ENCODE measurements at places on chromosomes 12 and 14.

DNA sequence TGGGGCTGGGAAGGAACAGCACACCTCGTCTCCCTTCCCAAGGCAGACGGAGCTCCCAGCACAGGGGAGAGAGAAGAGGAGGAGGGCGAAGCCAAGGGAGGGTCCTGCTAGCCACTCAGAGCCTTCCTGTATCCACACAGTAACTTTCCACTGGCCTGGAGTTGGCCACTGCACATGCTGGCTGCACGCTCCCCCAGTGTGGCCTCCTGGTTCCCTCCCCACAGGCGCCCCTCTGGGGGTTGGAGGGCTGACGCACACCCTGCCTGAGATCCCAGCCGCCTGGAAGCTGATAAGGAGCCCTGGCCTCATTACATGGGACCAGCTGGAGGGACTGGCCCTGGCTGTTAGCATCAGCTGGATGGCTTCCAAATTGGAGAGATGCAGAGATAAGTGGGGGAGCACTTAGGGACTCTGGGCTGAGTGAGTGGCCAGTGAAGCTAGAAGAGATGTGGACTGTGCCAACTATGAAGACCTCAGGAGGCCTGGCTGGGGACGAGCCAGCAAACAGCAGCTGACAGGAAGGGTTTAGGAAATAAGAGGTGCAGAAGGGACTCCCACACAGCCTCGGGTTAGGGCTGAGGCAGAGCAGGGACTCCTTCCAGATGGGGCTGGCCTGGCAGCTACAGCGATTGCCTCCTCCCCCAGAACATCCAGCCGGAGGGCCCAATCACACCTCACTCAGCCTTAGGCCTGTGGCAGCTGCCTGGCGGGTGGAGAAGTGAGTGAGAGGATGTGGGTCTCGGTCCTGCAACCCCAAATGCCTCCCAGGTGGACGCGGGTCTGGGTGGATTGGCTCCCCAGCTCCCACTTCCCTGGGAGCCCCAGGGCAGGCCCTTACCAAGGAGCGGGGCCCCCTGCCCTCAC, 26.3 kb upstream of the BCDIN3D start:
- no peak for DNase-seq

DNA sequence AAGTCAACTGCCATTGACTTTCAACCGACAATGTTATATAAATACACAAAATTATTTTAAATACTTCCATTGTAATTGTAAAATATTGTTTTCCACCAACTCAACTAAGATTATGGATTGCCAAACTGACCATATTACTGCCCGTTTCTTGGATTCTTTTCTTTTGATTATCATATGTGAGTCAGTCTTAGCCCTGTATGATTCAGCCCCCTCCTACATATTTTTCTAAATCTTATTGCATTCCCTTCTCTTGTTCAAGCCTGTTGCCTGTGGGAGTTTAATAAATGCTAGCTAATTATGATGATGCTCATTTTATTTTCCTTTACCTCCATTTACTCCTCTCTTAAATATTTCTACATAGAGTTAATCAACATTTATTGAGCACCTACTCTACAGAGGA, 6.8 kb downstream of the RASSF9 start:
- no peak for DNase-seq

GRCh38 chr12:39831587-39832315, 212.1 kb upstream of the ABCD2 start:
- no peak for DNase-seq

- no peak for DNase-seq
Measured at GRCh38 chr12:63989301-63989845, 144.9 kb downstream of the SRGAP1 start.

GRCh38 chr14:78363008-78363407, 192.8 kb downstream of the NRXN3 start:
- DNase-seq, result no peak

- DNase-seq, result no peak
Measured at GRCh38 chr12:31370531-31371255, 44.7 kb upstream of the SINHCAF start.

GRCh38 chr12:25558586-25558985, 5.5 kb upstream of the LMNTD1 start:
- DNase-seq, result no peak

GRCh38 chr14:24705840-24706239, 71.8 kb upstream of the GZMB start:
- no peak for DNase-seq

GRCh38 chr12:116620492-116621191, 61.5 kb downstream of the MAP1LC3B2 start:
- no peak for DNase-seq

GRCh38 chr12:98644433-98644711, 216 bp downstream of the IKBIP start:
- no peak for DNase-seq

- DNase-seq, result no peak
Measured at GRCh38 chr12:26629864-26630263, 203.1 kb downstream of the ITPR2 start.

GRCh38 chr12:83083616-83084015, 396.9 kb downstream of the TMTC2 start:
- no peak for DNase-seq

DNA sequence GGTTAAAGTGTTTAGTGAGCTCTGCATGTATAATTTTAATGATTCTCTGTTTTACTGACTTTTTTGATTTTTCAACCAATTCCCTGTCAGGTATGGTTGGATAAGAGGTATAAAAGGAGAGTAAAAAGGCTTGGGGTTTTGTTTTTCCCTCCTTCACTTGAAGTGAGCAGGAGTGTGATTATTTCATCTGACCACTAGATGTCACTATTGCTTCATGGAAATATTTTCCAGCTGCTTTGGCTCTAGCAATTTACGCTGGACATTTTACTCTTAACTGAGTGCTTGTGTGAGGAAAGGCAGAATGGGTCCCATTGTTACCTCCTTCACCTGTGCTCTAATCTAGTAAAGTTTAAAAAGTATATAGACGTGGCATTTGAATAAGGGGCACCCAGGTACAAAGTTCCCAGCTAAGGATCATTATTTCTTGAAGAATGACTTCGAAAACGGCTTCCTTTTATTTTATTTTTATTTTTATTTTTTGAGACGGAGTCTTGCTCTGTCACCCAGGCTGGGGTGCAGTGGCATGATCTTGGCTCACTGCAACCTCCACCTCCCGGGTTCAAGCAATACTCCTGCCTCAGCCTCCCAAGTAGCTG, 66.5 kb downstream of the TBC1D30 start:
- DNase-seq, result no peak

GRCh38 chr12:116143909-116144308, 133.6 kb downstream of the MED13L start:
- no peak for DNase-seq

DNA sequence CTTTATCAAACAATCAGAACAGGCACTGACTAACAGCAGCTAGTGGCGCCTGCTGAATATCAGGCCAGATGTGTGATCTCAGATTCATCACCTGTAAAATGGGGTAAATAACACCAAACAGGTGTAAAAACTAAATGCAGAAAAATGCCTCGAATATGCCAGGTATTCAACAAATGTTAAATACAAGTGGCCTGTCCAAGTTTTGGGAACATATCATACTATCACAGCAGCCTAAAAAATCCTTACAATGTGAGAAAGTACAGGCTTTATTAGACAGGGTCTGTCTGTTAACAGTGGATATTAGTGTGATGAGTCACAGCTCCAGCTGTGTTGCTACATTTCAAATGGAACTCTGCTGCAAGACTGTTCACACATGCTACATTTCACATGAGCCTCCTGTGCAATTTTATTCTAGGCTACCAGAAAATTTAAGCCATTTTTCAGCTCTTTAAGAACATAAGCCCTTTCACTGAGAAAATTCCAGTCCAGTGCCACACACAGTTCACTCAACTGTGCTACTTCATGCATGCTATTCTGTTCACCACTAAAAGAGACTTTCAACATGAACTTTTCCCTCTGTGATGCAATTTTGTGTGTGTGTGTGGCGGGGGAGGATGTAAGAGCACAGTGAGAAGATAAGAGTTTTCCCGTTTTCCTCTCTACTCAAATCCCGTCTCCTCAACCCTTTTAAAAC, 56.7 kb downstream of the MSRB3 start:
- no peak for DNase-seq

GRCh38 chr12:42766754-42767153, 177.2 kb upstream of the PRICKLE1 start:
- no peak for DNase-seq

Measured in activated CD8-positive, alpha-beta memory T cell treated with anti-CD3 and anti-CD28 coated beads, Interleukin-2, amount 50 U/mL, for 48 hours (primary cell).